ENCODE measurements at places on chromosomes 1 and 21.

GRCh38 chr1:225973158-225973557 is 26.0 kb downstream of the SDE2 start:
- no peak for DNase-seq

GRCh38 chr21:35940074-35940927 is 120.0 kb downstream of the SETD4 start:
- peak; percentile 90 for DNase-seq

- DNase-seq: no peak
Observed at GRCh38 chr1:158961178-158961577, 29.8 kb downstream of the PYHIN1 start.

GRCh38 chr1:15757575-15758342 is 836 bp upstream of the FBLIM1 start:
- DNase-seq: peak; percentile 77

DNA sequence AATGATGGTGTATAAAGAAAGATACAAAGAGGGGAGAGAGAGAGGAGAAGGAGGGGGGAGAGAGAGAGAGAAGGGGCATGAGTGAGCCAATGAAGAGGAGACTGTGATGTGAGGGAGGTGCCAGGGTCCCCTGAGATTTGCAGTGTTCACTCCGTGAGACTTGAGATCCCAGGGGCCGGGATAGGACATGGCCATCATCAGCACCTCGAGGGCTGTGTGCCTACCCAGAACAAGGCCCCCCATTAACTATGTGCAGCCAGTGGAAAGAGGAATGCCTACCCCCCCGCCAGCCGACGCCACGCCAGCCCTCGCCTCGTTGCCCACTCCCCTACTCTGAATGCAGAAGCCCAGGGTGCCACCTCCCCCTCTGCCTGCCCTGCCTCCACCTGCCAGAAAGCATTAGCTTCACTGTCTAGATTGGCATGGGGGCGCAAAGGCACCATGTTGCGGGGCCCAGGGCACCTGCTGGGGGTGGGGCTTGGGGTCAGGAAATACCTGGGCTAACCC is 14.8 kb downstream of the LGR6 start:
- DNase-seq: no peak

GRCh38 chr1:218546314-218546713 is 201.2 kb downstream of the TGFB2 start:
- DNase-seq: peak; percentile 19

DNA sequence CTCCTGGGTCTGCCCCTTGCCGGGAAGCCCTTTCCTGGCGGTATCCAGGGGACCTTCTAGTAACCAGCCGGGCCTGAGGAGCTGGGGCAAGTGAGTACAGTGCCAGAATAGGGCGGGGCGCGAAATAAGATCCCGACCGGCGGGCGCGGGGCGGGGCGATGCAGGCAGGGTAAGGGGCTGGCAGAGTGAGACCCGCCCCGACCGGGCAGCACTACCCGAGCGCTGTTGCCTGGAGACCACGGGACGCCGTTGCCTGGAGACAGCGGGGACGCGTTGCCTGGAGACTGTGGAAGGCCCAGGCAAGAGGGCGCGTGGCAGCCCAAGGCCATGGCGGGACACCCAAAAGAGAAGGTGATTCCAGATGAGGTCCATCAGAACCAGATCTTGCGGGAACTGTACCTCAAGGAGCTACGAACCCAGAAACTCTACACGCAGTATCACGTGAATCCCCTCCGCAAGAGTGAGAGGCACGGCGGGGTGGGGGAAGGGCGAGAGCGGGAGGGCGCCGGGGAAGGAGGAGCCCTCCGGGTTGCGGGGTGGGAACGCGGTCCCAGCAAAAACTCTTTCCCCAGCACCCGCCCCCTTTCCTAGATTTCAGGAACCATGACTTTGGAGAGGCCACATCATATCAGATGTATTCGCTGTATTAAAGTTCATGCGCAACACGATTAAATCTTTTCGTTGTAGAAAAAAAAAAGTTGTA is 24.3 kb downstream of the EBNA1BP2 start:
- peak; percentile 82 for DNase-seq

DNA sequence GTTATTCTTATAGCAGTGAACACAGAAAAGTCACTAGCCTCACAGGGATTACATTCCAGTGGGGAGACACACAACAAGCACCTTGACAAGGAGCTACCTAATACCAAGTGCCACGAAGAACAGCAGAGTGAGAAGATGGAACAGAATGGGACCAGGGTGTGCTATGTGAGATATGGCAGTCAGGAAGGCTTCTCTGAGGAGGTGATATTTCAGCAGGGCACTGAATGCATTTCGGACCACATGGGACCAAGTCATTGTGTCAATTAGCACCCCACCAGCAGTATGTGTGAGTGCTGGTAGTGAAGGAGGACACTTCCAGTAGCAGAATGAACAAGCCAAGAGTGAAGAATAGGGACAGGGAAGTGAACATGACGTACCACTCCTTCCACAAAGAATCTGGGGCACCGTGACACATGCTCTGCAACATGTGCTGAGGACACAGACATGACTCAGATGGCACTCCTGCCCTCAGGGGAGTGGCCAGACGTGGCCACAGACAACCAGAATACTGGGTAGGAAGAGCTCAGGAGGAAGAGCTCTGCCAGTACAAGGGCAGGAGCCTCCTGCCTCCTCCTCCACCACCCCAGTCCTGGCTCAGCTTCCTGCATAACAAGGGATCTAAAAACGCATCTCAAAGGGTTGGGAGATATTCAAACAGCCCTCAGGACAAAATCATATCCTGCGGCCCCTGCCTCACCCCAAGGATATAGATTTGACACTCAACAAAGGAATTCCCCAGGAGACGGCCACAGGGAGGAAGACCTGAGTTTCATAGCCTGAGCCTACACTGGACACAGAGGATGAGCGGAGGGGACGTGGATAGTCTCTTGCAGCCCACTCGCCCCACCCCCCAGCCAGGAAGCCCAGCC is 102.5 kb downstream of the TRABD2B start:
- DNase-seq: peak; percentile 14

GRCh38 chr1:41953291-41953690 is 34.6 kb upstream of the HIVEP3 start:
- no peak for DNase-seq

GRCh38 chr1:17361687-17362086 is 10.3 kb upstream of the PADI6 start:
- no peak for DNase-seq

DNA sequence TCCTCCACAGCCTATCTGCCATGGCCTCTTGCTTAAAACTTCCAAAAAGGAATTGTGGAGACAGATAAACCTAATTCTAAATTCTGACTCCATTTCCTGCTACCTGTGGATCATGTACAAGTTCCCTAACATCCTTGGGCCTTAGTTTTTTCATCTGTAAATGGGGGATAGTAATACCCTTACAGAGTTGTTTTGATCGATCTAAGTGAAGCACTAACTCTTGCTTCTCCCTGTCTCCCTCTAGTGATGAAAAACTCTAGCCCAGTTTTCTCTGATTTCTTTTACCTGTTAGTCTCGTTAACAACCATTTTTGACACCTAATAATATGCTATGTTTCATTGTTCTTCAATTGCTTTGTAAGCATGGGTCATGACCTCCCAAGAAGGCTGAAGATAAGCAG is 65.9 kb downstream of the TM2D1 start:
- no peak for DNase-seq

DNA sequence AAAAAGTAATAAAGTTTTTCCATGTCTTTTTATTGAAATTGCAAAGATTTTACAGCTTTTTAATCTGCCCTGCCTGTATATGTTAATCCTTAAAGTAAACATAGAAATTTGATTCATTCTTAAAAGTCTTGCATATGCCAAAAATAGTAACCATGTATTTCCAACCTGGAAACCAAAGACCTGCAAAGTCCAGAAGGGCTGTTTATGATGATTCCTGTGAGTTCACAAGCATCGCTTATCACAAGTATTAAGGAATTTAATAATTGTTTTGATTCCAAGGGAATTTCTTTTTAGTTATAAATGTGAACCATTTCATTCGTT is 199.1 kb downstream of the PTPRC start:
- no peak for DNase-seq

GRCh38 chr21:32360401-32360975 is 32.3 kb downstream of the URB1 start:
- no peak for DNase-seq

- no peak for DNase-seq
Observed at GRCh38 chr1:2962946-2963345, 58.3 kb upstream of the ACTRT2 start.

- no peak for DNase-seq
Observed at GRCh38 chr1:81717230-81717629, 83.5 kb upstream of the ADGRL2 start.

GRCh38 chr1:188782220-188782841 is 1695.3 kb downstream of the BRINP3 start:
- DNase-seq: peak; percentile 57

GRCh38 chr21:38714999-38715398 is 90.7 kb upstream of the ETS2 start:
- no peak for DNase-seq

GRCh38 chr1:92087542-92087941 is 7.4 kb downstream of the BTBD8 start:
- DNase-seq: peak; percentile 14

DNA sequence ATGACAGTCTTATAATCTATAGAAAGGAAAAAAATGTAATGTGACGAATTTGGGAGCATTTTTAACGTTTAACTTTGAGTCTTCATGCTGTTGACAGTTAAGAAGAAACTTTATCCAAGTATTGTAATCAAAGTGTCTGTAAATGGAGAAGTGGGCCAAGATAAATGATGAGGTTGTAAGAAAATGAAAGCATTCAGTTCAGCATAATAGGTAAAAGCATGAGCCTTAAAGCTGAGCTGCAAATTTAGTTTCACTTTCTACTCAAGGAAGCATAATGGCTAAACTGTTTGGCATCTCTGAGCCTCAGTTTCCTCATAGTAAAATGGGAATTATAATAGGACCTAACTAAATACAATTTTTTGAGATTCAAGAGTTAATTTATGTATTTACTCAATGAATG is 1554.8 kb downstream of the KCNT2 start:
- peak; percentile 41 for DNase-seq

- peak; percentile 58 for DNase-seq
Observed at GRCh38 chr1:78375996-78376395, 114.8 kb upstream of the PTGFR start.

- DNase-seq: peak; percentile 31
Observed at GRCh38 chr1:58901008-58901407, 117.2 kb upstream of the JUN start.

DNA sequence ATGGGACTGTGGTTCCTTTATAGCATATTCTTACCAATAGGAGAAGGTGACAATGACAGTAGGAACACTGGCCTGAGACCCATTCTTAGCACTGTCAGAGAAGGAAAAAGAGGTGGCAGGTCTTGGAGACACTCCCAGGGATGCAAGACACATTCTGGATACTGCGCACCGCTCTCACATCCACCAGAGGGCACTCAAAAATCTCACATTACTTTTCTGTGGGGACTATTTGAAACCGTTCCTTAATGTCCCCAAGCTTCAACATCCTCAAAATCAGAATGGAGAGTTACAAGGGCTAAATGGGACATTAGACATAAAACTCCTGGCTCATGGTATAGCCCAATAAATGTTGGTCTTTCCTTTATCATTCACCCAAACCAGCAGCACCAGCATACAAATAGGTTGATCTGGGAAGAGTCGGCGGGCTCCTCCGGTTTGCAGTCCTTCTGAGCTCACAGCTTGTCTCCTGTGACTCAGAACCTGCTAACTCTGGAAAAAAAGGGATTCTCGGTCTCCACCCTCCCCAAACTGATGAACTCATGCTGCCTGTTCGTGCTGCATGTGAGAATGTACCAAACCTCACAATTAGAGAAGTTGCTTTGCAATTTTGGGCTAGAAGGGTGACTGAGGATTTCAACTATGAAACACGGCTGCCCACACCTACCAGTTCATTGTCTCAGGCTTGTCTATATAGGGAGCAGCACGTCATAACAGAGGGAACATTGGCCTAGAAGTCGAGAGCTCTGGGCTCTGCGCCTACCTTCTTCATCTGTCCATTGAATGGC is 40.2 kb downstream of the IL12RB2 start:
- DNase-seq: peak; percentile 87

- DNase-seq: no peak
Observed at GRCh38 chr1:204451352-204452124, 39.9 kb upstream of the PPP1R15B start.

GRCh38 chr1:159935719-159936272 is 9.6 kb downstream of the IGSF9 start:
- no peak for DNase-seq

DNA sequence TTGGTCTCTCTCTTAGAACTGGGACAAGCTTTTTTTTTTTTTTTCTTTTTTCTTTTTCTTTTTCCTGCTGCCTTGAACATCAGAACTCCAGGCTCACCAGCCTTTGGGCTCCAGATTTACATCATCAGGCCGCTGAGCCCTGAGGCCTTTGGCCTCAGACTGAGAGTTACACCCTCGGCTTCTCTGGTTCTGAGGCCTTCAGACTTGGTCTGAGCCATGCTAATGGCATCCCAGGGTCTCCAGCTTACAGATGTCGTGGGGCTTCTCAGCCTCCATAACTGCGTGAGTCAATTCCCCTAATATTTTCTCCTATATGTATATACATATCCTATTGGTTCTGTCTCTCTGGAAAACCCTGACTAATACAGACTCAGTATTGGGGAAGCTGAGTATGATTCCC is 36.5 kb upstream of the RC3H1 start:
- DNase-seq: peak; percentile 1

DNA sequence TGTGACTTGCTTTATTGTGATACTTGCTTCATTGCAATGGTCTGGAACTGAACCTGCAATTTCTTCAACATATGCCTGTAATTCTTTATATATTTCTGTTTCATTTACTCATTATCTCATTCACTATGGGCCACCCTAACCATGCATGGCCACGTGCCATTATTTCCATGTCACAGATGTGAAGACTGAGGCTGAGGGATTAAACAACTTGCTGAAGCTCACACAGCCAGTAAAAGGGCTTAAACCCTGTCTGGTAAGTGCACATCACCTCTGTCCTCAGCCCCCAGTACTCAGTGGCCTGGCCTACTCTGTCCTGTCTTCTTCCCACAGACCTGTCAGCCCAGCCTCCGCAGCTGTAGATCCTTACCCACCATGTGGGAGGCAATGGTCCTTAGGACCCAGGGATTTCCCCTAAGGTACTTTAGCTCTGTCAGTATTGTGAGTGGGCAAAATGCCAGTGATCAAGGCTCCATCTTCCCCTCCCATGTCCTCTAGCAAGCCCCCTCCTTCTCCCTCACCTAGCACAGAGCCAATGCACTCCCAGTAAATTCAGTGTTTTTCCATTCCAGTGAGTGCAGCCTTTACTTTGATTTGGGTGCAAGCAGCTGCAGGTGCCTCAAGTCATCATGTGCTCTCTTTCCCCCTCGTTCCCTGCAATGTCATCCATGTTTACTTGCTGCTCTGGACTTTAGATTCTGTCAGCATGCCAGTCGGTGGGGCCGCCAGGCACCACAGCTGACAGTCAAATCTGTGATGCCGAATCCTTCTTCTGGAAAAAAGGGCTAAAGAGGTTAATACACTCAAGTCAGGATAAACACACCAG is 228.2 kb upstream of the PROX1 start:
- no peak for DNase-seq

- no peak for DNase-seq
Observed at GRCh38 chr1:82517586-82517985, 716.9 kb downstream of the ADGRL2 start.
